ENCODE measurements at places on chromosomes 12 and 14. TPM values are rescaled to one million over a fixed set of nuclear protein-coding genes. Genes with fewer than 3 reads are reported as not detected.
A peak's percentile ranks its signal among the peaks of the same experiment; 100 is the strongest.

DNA sequence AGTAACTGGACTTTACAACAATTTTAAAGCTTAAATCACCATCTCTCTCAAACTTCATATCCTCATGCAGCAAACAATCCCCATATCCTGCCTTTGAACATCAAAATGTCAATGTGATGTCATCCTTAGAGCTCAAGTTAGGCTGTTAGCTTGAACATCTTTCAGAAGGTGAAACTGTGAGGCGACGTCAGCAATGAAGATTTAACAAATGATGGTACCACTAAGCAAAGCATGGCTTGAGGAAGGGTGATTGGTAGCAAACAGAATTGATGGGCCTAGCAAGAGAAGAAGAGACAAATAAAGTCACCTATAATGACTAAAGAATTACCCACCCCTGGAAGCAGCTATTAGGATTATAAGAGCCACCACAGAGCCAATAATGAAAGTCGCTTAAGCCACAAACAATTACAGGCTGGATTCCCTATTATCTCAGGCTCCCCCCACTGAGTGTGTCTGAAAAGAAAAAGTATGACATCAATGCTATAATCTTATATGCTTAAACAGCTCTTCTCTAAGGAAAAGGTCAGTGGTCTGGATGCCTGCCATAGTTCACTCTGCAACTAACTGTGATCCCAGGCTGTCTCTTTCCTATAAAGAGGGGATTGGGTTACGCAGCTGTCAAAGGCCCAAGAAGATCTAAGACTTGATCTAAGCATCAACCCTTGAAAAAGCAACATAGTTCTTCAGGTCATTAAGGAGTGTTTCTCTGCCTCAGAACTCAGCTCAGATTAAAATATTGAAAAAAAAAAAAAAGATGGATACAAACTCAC is 18.1 kb downstream of the EGLN3 start:
- no peak for DNase-seq
- no peaks in the 10 kb centered on the region for H3K36me3 ChIP-seq
- no peak overlapping the region for H3K27ac ChIP-seq
- H3K27me3 ChIP-seq = no peaks in the 10 kb centered on the region
- H3K4me3 ChIP-seq = no peak overlapping the region

GRCh38 chr12:47576289-47576945 is 129.4 kb downstream of the RPAP3 start:
- H3K4me3 ChIP-seq = no peak overlapping the region
- no peaks in the 10 kb centered on the region for H3K27me3 ChIP-seq
- DNase-seq = no peak
- H3K36me3 ChIP-seq = no peaks in the 10 kb centered on the region
- H3K4me1 ChIP-seq = no peaks in the 10 kb centered on the region

GRCh38 chr12:112841906-112842305 is 50.4 kb downstream of the RPH3A start:
- no peaks in the 10 kb centered on the region for H3K36me3 ChIP-seq
- H3K4me3 ChIP-seq = no peak overlapping the region
- no peak overlapping the region for H3K27ac ChIP-seq
- no peaks in the 10 kb centered on the region for H3K27me3 ChIP-seq
- H3K4me1 ChIP-seq = no peaks in the 10 kb centered on the region

DNA sequence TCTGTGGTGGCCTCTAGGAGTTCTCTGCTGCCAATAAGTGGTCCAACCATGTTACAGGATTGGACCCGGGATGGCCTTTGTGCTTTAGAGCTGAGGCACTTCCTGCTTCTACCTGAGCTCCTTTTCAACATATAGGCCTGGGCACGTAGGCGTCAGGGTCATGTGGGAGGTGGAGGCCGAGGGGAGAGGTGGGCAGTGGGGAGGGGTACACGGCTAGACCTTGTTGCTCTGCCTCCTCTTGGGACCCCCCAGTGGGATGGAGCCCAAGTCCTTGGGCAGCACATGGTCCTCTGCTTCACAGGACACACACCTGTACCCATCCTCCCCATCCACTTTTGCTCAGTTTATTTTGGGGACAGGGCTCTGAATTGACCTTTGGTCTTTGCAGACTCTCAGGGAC is 7.4 kb downstream of the RBP5 start:
- no peaks in the 10 kb centered on the region for H3K36me3 ChIP-seq
- no peak overlapping the region for H3K4me3 ChIP-seq
- no peaks in the 10 kb centered on the region for H3K4me1 ChIP-seq
- H3K27ac ChIP-seq = no peak overlapping the region
- H3K27me3 ChIP-seq = no peaks in the 10 kb centered on the region

DNA sequence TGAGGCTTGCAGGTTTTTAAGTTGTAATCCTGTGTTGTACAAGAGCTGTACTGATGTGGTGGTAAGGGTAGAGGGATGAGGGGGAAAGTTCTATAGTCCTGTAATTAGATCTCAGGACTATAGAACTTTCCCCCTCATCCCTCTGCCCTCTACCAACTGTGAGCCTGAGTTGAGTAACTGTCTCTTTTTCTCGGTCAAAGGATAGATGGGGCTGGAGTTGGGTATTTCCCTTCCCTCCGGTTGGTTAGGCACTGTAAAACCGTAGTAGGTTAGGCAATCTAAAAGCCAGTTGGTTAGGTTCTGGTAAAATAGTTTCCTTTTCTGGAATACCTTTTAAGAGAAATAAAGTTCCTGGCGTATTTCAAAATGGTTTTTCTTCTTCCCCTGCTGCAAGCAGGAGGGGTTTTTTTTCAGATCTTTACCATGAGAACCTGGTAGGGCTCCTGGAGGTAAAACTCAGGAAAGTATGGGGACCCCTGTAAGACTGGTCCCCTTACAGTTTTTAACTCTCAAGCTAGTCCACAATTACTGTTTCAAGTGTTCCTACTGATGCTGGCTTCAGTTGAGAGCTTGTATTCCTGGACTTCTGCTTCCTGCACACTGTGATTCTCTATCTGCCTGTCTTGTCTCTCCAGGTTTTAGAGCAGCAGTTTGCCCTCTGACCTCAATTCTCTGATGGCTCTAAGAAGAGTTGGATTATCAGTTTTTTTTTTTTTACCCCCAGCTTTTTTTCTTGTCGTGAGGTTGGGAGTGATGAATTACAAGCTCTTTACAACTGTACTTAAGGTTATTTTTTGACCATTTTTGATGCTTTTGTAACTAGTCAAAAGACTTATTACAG is 58.7 kb downstream of the FUT8 start:
- no peak overlapping the region for H3K4me3 ChIP-seq
- H3K27me3 ChIP-seq = no peaks in the 10 kb centered on the region
- no peak for DNase-seq
- H3K36me3 ChIP-seq = no peaks in the 10 kb centered on the region

- H3K4me3 ChIP-seq = no peak overlapping the region
- no peaks in the 10 kb centered on the region for H3K27me3 ChIP-seq
- DNase-seq = no peak
- peak overlapping the region; percentile 76 for H3K27ac ChIP-seq
These were observed 55.2 kb upstream of the RIN3 start for GRCh38 chr14:92458136-92459029.

GRCh38 chr12:47017901-47018475 is 61.4 kb upstream of the PCED1B start:
- H3K36me3 ChIP-seq = no peaks in the 10 kb centered on the region
- H3K27me3 ChIP-seq = no peaks in the 10 kb centered on the region
- H3K27ac ChIP-seq = no peak overlapping the region
- DNase-seq = no peak
- H3K4me1 ChIP-seq = no peaks in the 10 kb centered on the region

GRCh38 chr12:65832217-65832616 is 7.9 kb downstream of the HMGA2 start:
- H3K4me3 ChIP-seq = no peak overlapping the region
- no peaks in the 10 kb centered on the region for H3K36me3 ChIP-seq
- no peaks in the 10 kb centered on the region for H3K27me3 ChIP-seq
- H3K27ac ChIP-seq = no peak overlapping the region

- no peaks in the 10 kb centered on the region for H3K36me3 ChIP-seq
- peaks cover 39% of the 10 kb centered on the region for H3K4me1 ChIP-seq
- peak overlapping the region; percentile 97 for H3K27ac ChIP-seq
- H3K27me3 ChIP-seq = no peaks in the 10 kb centered on the region
These were observed 1.4 kb downstream of the TNS2 start for GRCh38 chr12:53051058-53051880.

DNA sequence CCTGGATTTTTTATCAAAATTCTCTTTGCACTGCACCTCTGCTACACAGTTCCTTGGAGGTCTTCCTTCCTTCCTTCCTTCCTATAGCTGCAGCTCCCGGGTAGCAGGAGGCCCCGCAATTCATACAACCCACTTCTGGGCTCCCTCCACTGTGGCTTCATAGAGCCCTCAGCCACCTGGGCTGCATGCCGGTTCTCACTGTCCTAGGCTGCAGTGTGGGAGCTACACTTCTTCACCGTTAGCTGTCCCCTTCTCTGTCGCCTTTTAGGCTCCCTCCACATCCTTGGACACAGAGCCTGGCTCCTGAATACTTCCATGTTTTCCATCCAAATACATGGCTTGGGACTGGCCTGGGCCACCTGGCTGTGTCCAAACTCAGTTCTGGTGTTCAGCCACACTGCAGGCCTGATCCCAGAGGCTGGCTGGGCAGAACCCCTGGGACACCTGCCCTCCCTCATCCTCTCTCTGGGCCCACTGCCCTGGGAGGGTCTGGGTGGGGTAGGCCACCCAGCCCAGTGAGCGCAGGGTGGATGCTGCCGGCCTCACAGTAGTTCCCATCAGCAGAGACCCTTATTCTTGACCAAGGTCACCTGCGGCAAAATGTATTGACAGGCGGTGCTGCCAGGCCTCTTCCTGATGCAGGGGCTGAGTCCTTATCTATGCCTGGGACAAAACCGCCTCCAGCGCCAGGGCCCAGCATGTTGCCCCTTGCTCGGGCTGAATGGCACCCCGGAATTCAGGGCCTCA is 1.7 kb downstream of the SERPINA10 start:
- DNase-seq = no peak
- no peaks in the 10 kb centered on the region for H3K36me3 ChIP-seq
- H3K4me1 ChIP-seq = no peaks in the 10 kb centered on the region

The TSPAN19 gene
- not detected for total RNA-seq

The KRT2 gene
- total RNA-seq = not detected

The STAC3 gene
- 0.98 TPM for total RNA-seq

Data from breast epithelium (tissue), 4 donors.